ENCODE measurements at places on chromosomes 13 and 19.

GRCh38 chr19:35048911-35049411 lies 7.4 kb downstream of the HPN start:
- peak; percentile 13 for DNase-seq

GRCh38 chr13:30120133-30120822 lies 187.1 kb downstream of the KATNAL1 start:
- no peak for DNase-seq

- DNase-seq, result no peak
These were observed 8.6 kb downstream of the RPS9 start for GRCh38 chr19:54209058-54209810.

DNA sequence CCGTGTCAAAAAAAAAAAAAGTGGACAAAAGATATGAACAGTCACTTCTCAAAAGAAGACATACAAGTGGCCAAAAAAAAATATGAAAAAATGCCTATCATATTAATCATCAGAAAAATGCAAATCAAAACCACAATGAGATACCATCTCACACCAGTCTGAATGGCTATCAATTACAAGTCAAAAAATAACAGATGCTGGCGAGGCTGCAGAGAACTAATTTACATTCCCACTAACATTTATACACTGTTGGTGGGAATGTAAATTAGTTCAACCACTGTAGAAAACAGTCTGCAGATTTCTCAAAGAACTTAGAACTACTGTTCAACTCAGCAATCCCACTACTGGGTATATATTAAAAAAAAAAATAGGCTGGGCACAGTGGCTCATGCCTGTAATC lies 26.5 kb upstream of the FOXO1 start:
- DNase-seq, result no peak

DNA sequence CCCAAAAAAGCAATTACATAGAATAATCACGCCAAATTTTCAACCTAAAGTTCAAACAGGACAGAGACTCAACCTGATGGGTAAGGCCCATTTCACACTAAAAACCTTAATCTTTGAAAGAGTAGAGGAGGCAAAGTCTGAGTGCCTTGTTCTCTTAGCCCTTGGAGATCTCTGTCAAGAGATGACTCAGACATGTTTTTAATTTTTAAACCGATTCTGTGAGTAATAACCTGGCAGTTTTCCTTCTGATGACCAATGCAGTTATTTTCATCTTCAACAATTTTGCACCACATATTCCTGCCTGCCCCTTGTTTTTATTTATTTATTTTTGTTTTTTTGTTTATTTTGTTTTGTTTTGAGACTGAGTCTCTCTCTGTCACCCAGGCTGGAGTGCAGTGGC lies 11.5 kb upstream of the TNFSF9 start:
- no peak for DNase-seq

- no peak for DNase-seq
These were observed 32.7 kb downstream of the ALG5 start for GRCh38 chr13:36966404-36966803.

GRCh38 chr19:41619018-41619556 lies 7.8 kb downstream of the CEACAM4 start:
- DNase-seq, result no peak

DNA sequence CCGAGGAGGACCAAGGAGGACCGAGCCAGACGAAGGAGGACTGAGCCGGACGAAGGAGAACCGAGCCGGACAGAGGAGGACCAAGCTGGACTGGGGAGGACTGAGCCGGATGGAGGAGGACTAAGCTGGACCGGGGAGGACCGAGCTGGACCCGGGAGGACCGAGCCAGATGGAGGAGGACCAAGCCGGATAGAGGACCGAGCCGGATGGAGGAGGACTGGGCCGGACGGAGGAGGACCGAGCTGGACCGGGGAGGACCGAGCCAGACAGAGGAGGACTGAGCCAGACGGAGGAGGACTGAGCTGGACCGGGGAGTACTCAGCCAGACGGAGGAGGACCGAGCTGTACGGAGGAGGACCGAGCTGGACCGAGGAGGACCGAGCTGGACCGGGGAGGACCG lies 3.2 kb downstream of the PIP5K1C start:
- no peak for DNase-seq

GRCh38 chr19:31718032-31718431 lies 368.8 kb upstream of the TSHZ3 start:
- no peak for DNase-seq

- DNase-seq, result peak; percentile 29
These were observed 4.4 kb upstream of the PRX start for GRCh38 chr19:40417643-40417981.

- DNase-seq, result no peak
These were observed 41.7 kb upstream of the UBL3 start for GRCh38 chr13:29892151-29892550.

GRCh38 chr13:46559272-46559805 lies 6.4 kb downstream of the LRCH1 start:
- DNase-seq, result no peak

DNA sequence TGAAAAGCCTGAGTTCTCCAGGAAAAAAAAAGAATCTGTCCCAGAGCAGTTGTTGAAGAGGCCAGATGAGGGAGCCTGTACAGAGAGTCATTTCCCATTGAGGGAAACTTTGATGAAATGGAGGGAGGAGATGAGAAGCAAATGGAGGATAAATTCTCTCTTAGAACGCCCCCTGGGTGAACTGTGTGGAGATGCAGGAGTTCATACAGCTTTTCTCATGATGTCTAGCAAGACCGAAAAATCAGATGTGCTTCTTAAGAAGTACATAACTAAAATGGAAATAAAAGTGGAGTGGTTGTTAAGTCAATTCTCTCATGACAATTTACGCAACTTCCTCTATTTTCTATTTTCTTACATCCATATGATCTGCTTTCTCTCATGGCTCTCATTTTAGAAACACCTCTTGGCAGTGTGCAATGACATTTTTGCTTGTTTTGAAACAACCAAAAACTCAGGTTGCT lies 1263.1 kb downstream of the PCDH9 start:
- DNase-seq, result no peak

GRCh38 chr13:30173303-30173610 lies 134.1 kb downstream of the KATNAL1 start:
- DNase-seq, result no peak

- DNase-seq, result peak; percentile 51
These were observed 600 bp downstream of the UBE2S start for GRCh38 chr19:55406826-55407549.

DNA sequence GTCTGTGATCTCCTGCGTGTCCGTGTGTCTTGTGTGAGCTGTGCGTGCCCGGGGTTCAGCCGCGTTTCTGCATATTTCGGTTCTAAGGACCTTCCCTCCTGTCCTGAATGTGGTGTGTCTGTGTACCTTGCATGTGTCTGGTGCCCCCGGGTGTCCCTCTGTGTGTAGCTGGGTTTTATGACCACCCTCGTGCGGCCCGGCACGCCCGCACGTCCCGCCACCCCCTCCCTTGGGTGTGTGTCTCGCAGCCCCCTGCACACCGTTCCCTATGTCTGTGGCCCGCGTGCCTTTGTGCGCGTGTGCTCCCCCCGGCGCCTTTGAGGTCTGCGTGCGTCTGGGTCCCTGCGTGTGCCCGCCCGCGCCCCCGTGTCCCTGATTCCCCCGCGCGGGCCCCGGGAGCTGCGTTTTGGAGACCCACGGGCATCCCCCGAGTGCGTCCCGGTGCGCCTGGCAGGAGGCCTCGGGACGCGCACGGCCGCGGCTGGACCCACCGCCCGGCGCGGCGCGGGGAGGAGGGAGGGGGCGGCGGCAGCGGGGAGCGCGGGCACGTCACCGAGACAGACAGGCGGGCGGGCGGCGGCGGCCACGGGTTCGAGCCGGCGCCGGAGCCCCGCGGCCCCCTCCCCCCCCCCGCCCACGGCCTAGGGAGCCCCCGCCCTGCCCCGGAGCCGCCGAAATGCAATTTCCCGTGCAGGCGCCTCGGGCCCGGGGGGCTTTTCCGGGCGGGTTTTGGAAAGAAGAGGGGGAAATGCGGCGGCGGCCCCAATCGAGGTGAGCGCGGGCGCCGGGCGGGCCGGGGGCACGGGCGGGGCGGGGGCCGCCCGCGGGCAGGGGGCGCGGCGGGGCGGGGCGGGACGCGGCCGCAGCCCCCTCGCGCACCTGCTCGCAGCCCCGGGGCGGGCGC lies 12.0 kb upstream of the NANOS3 start:
- no peak for DNase-seq

DNA sequence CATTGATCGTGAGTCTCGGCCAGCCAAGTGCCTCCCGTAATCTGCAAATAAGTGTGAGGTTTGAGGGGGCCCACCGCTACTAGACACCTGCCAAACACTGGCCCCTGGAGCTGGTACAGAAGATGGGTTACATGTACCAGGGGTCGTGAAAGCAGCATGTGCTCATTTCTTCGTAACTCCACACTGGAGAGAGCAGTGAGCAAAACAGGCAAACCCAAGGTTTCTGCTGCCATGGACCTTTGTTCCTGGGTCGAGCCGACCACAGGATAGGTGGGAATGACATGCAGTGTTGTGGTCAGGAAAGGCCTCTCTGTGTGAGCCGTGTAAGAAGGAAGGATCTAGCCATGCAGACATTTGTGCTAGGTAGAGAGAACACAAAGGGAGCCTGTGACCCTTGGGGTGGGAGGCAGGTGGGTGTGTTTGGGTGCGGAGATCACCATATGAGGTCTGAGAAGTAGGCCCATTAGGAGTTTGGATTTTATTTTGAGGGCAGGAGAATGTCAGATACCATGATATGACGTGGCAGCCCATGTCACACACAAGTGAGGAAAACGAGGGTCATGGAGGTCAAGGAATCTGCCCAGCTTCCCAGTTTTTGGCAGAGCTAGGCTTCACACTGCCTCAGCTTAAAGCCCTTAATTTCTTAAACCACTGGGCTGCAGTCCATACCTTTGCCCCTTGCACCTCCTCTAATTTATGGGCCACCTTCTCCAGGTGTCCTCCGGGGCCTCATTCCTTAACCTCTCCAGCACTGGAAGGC lies 919 bp downstream of the GTF3A start:
- no peak for DNase-seq

GRCh38 chr19:43784241-43784980 lies 3.6 kb upstream of the KCNN4 start:
- no peak for DNase-seq

DNA sequence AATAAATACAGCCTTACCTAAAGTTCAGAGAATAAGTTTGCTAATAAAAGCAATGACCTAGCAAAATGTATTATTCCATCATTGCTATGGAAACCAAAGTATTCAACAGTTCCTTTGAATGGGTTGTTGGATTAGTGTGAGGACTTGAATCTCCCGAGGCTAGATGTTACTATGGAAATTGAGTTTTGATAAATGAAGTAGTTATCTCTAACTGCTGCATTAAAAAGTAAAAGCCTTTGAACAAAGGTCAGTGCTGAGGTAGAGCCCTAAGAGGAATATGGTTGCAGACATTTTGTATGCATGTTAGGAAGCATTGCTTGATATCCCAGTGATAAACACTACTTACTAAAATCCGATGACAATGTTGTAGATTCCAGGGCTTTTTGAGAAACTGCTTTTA lies 6.2 kb downstream of the KLF5 start:
- no peak for DNase-seq

GRCh38 chr13:27425918-27426630 lies 1.7 kb downstream of the GTF3A start:
- peak; percentile 54 for DNase-seq

GRCh38 chr13:113851826-113852535 lies 11.9 kb downstream of the GAS6 start:
- peak; percentile 4 for DNase-seq

GRCh38 chr19:11092181-11092538 lies 2.9 kb downstream of the LDLR start:
- DNase-seq, result no peak

DNA sequence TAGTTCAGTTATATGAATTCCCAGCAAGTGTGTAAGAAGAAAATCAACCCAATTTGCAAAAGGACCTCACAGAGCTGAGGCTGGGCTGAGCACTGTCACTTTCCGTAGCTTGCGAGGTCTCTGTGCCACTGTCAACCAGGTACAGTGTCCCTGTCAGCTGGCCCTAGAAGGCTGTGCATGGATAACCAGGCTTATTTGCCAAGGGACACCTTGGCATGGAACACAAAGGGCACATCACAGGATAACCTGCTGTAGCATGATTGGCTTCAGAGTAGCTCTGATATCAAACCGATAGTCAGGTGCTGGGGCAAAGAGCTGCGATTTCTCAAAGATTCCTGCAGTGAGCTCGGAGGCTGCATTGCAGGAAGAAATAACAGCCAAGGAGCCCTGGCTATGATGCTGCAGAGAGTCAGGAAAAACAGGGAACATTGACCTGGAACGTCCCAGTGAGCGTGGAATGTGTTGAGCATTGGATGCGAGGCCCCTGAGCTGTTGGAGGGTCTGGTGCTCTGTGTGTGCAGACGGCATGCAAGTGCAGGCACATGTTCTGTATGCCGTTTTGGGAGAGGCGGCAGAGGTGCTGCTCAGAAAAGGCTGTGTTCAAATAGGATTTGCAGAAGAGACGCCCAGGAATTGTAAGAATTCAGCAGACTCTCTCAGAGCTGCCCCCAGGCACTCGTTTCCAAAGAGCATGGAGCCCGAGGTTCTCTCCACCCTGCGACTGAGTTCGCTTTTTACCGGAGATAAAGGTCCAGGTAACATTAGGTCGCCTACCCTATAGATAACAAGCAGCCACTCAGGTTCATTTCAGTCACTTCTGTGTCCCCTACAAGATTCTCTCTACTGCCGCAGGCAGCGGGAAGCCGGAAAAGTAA lies 213.5 kb upstream of the IRS2 start:
- DNase-seq, result no peak

GRCh38 chr19:3620145-3620816 lies 6.3 kb downstream of the CACTIN start:
- no peak for DNase-seq

DNA sequence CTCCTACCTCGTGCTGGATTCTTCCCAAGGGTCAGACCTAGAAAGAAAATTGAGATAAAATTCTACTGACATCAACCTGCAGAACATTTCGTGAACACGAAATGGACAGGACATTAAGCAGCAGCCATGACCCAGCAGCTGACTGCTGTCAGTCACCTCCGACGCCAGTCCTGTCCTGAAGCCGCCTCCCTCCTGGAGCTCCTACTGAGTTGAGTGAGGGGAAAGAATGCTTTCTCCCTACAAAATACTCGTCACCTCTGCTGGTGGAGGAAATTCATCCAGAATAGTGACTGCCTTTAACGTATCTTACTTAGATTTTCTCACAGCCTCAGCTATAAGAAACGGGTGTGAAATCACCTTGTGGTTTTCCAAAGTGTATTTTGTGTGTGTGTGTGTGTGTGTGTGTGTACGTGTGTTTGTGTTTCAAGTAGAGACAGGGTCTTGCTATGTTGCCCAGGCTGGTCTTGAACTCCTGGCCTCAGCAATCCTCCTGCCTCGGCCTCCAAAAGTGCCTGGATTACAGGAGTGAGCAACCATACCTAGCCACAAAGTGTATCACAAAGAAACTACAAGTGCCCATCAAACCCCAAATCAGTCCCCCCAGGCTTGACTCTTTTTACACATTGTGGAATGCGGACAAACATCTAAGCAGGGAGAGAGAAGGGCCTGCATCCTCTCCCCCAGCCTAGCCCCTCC lies 2.3 kb upstream of the C13orf42 start:
- no peak for DNase-seq
